ENCODE measurements at places on chromosomes 4 and X. TPM values are rescaled to one million over a fixed set of nuclear protein-coding genes. Genes with fewer than 3 reads are reported as not detected.

HSPA4L gene
- total RNA-seq: 0.50 TPM

PAGE5 gene
- total RNA-seq: 1.3 TPM

CENPE gene
- total RNA-seq: 22.9 TPM

ZNF185 gene
- 0.96 TPM for total RNA-seq

NEIL3 gene
- 9.9 TPM for total RNA-seq

SRPK3 gene
- not detected for total RNA-seq

BEX1 gene
- total RNA-seq: 0.63 TPM

TFDP3 gene
- not detected for total RNA-seq

ADRA2C gene
- not detected for total RNA-seq

PAGE4 gene
- not detected for total RNA-seq

WNK3 gene
- total RNA-seq: 0.13 TPM

DCAF8L2 gene
- not detected for total RNA-seq
